ENCODE measurements at places on chromosomes 3 and 15.

GRCh38 chr15:73923488-73924164 is 2.6 kb upstream of the LOXL1 start:
- DNase-seq = no peak

GRCh38 chr15:61088675-61089074 is 140.4 kb downstream of the RORA start:
- no peak for DNase-seq

GRCh38 chr15:81311752-81312464 is 12.0 kb downstream of the STARD5 start:
- DNase-seq = no peak

DNA sequence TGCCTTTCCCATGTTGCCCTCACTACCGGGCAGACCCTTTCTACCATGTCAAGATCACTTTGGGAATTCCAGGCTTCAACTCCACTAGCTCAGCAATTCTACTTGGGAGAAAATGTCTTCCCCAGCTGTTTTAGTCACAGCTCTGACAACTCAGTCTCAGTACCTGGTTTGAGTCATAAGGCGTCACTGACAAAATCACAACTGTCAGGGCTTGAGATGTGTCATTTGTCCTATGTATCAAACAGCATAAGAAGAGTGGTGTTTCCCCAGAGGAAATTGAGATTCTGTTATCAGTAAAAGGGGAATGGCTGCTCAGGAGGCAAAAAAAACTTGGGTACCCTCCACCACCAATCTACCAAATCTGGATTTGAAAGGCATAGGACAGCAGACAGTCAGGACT is 594.9 kb upstream of the SUCLG2 start:
- no peak for DNase-seq

DNA sequence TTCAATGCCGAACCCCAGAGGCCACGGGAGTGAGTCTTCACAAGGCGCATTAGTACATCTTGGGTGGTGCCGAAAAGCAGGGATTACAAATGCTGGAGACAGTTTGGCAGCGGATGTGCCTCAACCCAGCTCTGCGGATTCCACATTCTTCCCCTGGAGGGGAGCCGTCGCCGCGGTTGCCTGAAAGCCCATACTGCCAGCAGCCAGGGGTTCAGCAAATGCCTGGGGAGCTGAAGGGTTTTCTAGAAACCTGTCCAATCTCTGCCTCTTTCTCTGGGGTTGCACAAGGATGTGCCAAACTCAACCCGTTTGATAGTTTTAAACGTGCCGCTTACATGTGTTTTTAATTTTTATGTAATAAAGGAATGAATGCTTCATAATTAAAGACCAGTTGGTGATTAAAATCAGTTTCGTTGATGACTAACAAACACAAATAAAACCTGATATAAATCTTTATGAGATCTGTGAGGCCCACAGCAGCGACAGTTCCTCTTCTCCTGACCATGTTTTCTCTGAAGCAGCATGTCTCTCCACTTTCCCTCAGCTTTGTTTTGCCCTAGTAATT is 74.6 kb upstream of the LEKR1 start:
- DNase-seq = no peak

- DNase-seq = no peak
Measured at GRCh38 chr15:91872356-91873137, 19.0 kb downstream of the SLCO3A1 start.

DNA sequence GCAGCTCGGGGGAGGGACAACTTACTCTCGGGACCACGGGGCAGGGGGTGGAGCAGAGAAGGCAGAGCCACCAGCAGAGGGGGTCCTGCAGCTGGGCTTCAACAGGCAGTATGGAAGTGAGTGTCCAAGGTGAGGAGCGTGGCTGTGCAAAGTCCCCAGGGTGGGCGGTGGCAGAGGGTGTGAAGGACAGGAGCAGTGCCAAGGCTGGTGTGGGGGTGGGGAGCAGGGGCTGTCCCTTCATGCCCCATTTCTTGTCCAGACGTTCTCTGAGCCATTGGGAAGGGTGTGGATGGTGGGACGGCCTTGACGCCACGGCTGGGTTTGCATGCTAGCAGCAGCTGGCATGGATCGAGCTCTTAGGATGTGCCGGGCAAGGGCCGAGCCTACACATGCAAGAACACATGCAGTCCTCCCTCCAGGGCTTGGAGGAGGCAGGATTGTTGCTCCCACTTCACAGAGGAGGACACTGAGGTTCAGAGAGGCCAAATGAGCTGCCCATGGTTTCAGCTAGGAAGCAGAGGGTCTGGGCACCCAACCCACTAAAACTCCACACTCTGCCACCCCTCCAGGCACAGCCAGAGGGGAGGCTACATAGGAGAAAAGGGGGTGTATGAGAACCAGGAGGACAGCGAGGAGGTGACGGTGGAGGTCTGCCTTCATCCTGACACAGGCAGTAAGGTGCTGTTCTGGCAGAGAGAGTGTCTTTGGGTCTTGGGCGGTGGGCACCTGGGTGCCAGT is 93.6 kb downstream of the TBC1D2B start:
- DNase-seq = no peak

GRCh38 chr15:98599909-98600691 is 48.2 kb upstream of the IGF1R start:
- no peak for DNase-seq

GRCh38 chr3:23874359-23875112 is 42.3 kb downstream of the NKIRAS1 start:
- DNase-seq = no peak

GRCh38 chr3:24272408-24272807 is 222.2 kb downstream of the THRB start:
- no peak for DNase-seq

GRCh38 chr3:123193448-123194101 is 8.2 kb upstream of the SEC22A start:
- DNase-seq = no peak

- DNase-seq = no peak
Measured at GRCh38 chr3:56858331-56858730, 56.6 kb upstream of the ARHGEF3 start.

DNA sequence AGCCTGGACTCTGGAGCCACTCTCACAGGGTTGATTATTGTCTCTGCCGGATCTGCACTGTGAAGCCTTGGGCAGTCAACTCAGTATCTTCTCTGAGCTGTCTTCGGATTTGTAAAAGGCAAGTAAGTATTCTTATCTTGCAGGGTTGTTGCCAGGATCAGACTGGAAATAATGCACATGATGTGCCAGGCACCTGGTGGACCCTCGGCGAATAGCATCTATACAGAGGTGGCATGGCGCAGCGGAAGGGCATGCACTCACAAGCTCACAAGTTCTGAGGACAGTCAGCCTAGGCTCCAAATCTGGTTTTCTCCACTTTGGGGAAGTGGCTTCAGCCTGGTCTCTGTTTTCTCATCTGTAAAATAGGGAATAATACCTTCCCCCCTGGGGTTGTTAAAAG is 113.9 kb downstream of the SRGAP3 start:
- DNase-seq = no peak

GRCh38 chr15:75023872-75024636 is 664 bp downstream of the PPCDC start:
- DNase-seq = no peak

DNA sequence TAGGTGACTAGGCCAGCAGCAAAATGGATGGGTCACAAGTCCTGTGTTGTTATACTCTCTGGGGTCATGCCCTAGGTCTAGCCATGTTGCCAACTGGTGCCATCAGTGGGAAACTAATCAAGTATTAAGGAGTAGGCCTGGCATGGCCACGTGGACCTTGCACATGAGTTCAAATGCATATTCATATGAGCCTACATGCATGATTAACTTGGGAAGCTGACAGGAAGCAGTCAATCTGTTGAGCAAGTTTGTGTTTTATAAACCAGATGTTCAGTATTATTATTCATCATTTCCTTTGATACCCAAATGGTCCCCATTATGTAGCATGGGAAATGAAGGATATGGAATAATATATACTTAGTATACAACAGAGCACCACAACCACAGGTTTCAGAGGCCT is 95.0 kb downstream of the LRTM1 start:
- DNase-seq = no peak

GRCh38 chr3:16740515-16740914 is 135.3 kb upstream of the DAZL start:
- no peak for DNase-seq

- DNase-seq = no peak
Measured at GRCh38 chr15:86754846-86755245, 675.2 kb downstream of the AGBL1 start.

- no peak for DNase-seq
Measured at GRCh38 chr3:181075098-181075497, 85.6 kb upstream of the DNAJC19 start.

- DNase-seq = no peak
Measured at GRCh38 chr15:29141308-29142128, 128.1 kb downstream of the NSMCE3 start.

GRCh38 chr15:51492528-51492927 is 130.0 kb downstream of the DMXL2 start:
- no peak for DNase-seq

DNA sequence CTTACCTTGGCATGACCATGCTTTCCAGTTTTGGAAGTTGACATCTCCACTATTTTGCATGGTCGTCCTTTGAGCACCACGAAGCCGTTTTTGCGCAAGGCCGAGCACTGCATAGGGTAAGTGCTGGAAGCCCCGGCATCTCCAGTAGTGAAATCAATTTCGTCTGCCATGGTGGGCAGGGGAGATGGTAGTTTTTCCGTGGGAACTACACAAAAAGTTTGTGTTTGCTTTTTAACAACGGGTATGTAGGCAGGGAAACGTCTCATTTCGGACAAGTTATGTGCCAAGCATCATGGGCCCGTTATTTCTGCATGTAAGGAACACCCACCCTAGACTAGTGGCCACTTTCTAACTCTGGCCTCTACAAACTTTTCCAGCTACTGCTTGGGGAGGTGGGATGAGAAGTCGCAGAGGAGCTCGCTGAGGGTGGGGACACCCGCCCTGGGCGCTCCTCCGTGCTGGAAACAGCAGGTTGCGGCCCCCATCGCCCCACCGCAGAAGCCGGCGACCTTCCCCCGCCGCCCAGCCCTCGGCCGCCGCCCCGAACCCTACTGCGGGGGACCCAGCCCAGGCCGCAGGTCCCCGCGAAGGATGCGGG is 701 bp downstream of the EIF5A2 start:
- DNase-seq = no peak

DNA sequence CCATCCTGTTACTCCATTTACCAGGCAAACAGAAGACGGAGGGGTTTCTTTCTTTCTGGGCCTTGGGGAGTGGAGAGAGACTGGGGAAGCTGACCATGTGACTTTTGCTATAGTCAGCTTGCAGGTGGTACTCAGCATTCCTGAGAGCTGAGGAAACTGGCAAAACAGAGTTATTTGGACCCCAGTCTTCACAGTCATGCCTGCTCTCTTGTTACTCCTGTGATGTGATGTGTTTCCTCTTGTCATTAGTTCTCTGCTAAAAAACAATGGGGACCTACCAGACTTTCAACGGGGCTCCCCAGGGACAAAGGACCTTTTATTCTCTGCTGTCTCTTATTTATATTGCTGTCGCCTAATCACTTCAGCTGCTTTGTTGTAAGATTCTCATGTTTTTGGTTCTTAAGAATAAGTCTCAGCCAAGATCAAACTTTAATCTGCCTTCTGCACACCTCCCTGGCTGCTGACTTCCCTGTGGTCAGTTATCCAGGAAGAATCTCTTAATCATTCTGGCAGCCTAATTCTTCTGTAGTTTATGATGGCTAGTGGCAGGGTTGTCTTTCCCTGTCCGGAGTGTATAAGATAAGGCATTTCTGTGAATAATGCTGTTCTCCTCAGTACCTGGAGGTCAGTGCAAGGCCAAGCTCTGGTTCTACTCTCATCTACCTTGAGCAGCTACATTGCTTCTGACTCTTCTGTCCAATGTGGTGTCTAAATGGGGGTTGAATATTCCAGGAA is 8.8 kb downstream of the STARD9 start:
- no peak for DNase-seq

- no peak for DNase-seq
Measured at GRCh38 chr3:63355809-63356208, 77.7 kb downstream of the SYNPR start.

- DNase-seq = no peak
Measured at GRCh38 chr3:187673012-187673411, 2.8 kb upstream of the SST start.

GRCh38 chr3:153502682-153503081 is 340.7 kb downstream of the RAP2B start:
- no peak for DNase-seq

DNA sequence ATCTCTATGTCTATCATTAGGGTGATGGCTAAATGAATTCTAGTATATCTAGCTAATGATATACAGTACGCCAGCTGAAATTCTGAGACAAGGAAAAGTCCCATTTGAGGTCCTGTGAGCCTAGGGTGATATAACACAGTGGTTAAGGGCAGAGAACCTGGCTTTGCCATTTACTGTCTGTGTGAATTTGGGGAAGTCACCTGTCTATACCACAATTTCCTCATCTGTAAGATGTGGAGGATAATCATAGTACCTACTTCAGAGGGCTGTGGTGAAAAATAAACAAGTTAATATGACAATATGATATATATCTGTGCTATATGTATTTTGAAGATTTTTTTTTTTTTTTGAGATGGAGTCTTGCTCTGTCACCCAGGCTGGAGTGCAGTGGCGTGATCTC is 9.8 kb upstream of the ANKDD1A start:
- no peak for DNase-seq

GRCh38 chr3:62233065-62233464 is 140.3 kb downstream of the FEZF2 start:
- no peak for DNase-seq

GRCh38 chr15:93274257-93274656 is 185.2 kb upstream of the RGMA start:
- DNase-seq = no peak

DNA sequence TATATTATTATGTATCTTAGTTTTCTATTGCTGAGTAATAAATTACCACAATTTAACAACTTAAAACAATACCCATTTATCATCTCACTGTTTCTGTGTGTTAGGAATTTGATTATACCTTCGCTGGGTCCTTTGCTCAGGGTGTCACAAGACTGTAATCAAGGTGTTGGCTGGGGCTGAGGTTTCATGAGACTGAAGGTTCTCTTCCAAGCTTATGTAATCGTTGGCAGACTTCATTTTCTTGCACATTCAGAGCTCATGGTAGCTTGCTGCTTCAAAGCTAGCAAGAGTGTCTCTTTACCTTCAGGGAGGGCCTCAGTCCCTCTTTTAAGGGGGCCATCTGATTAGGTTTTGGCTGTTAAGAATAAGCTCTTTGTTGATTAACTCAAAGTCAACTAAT is 293.1 kb downstream of the POLQ start:
- no peak for DNase-seq

- DNase-seq = no peak
Measured at GRCh38 chr15:101018450-101018849, 99.3 kb downstream of the LRRK1 start.

GRCh38 chr3:43650345-43650744 is 28.5 kb upstream of the ANO10 start:
- DNase-seq = no peak

- no peak for DNase-seq
Measured at GRCh38 chr3:11379824-11380701, 107.9 kb downstream of the ATG7 start.

Measured in stimulated activated CD8-positive, alpha-beta memory T cell treated with anti-CD3 and anti-CD28 coated beads, Interleukin-4, amount 100 ng/mL, for 1 hour (primary cell).